ENCODE measurements at places on chromosomes 3 and 15.

- DNase-seq, result peak; percentile 80
Observed at GRCh38 chr3:58490860-58491501, 915 bp upstream of the KCTD6 start.

DNA sequence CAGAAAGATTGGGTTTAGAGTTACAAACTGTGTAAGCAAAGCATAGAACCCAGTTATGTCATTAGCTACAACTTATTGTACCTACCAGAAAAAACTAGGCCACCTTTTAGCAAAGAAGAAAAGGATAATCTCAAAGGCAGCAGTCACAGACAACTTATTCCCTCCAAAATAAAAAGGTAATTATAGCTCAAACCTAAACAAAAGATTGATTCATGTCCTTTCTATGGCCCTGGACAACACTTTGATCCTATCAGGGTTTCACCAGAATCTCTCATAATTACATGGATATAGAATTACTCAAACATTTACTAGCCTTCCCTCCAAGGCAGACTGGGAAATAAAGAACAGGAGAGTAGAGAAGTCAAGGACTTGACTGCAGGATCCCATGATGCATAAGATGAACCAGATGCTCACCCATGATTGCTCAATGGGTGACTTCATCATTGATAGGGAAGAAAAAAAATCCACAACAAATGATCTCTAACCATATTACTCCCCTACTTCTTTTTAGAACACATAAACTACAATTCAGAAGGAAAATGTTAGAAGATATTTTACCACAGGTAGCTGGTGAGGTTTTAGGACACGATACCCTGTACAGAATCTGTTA is 17.4 kb downstream of the DET1 start:
- DNase-seq, result no peak

DNA sequence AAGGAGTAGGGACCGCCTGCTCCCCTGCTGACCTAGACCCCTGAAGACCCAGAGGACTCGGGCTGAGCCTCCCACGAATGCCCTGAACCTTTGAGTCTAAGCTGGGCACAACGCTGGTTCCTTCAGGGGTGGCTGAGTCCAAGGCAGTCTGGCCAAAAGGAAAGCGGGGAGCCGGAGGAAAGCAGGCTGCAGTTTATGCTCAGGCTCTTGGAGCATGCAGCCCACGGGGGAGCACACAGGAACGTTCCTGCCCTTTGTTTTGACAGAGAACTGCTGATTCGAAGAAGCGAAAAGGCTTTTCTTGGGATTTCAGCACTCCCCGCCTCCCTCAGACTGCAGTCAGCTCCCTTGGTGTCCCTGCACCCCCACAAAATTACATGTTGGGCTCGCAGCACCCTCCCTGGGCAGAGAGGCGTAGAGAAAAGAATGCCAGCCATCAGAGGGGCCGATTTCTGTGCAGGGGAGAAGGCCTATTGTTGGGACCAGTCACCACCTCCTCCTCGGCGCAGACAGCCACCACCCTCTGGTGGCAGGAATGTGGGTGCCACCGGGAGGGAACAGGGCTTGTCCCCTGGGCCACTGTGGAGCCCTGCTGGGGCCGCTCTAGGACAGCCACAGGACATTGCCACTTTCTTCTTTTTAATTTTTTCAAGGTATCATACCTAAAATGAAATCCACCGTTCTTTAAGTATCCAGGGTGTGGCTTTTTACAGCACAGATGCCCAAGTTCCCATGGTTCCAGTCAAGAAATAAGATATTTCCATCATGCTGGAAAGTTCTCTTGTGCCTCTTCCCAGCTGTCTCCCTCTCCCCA is 72.2 kb downstream of the SMAD6 start:
- peak; percentile 94 for DNase-seq

GRCh38 chr15:68989541-68990230 is 24.8 kb upstream of the NOX5 start:
- peak; percentile 38 for DNase-seq

DNA sequence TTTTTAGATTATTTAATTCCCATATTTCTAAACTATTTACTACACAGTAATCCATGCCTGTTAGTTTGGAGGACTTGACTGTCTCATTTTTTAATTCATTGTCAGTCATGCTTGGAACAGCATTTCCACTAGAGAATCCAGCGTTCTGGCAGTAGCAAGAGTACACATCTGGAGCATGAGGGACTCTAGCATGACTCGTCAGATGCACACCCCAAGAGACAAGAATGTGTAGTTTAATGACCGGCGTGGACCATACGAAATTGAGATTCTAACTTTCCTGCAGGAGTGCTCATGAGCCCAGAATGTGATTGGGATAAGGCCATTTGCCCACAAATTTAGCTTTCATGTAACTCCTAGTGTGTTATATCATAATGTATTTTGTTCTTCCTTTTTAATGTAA is 48.9 kb downstream of the ASB7 start:
- no peak for DNase-seq

DNA sequence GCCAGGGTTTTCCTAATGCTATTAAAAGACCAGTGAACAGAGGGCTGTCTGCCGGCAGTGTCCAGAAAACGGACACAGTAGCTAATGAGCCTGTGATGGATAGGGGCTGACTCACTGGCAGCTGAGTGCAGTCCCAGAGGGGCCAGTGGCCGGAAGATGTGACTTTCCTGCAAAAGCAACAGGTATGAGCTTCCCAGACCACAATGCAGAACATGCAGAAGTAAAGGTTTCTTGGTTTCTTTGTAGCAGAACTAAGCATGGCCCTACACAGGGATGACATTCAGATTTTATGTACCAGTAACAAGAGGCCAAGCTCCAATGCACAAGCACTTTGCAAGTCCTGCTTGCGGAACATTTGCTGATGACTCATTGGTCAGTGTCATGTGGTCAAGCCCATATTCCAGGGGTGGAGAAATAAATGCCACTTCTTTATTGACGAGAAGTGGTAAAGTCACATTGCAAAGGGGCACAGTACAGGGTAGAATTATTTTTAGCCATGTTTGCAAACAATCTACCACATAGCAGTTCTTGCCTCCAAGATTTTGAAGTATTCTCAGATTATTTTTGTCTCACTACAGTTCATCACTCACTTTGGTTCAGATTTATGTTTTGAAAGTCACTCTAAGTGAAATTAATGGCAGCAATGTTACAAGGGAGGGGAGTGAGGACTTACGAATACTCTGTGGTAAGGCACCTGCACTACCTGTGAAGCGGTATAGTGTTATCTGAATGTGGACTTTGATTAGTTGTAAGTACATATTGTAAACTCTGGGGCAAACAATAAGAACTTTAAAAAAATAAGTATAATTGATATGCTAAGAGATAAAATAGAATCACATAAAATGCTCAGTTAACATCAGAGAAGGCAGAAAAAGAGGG is 263.3 kb downstream of the ABHD5 start:
- DNase-seq, result no peak

GRCh38 chr3:66484106-66484844 is 16.5 kb downstream of the LRIG1 start:
- no peak for DNase-seq

DNA sequence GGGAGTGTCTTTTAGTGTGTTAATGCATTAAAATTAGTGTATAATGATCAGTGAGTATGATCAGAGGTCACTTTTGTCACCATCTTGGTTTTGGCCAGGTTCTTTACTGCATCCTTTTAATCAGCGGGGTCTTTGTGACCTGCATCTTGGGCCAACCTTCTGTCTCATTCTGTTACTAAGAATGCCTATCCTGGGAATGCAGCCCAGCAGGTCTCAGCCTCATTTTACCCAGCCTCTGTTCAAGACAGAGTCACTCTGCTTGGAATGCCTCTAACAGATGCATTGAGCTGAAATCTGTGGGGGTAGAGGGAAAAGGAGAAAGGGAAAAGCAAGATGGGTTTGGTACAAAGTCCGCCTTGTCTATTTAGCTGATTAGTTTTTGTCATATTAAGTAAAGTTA is 5.3 kb upstream of the BLOC1S6 start:
- no peak for DNase-seq

- no peak for DNase-seq
Observed at GRCh38 chr15:30954674-30955073, 36.8 kb downstream of the MTMR10 start.

- DNase-seq, result no peak
Observed at GRCh38 chr3:25747033-25747432, 36.2 kb downstream of the NGLY1 start.

- DNase-seq, result no peak
Observed at GRCh38 chr3:71356265-71356664, 227.3 kb downstream of the FOXP1 start.

DNA sequence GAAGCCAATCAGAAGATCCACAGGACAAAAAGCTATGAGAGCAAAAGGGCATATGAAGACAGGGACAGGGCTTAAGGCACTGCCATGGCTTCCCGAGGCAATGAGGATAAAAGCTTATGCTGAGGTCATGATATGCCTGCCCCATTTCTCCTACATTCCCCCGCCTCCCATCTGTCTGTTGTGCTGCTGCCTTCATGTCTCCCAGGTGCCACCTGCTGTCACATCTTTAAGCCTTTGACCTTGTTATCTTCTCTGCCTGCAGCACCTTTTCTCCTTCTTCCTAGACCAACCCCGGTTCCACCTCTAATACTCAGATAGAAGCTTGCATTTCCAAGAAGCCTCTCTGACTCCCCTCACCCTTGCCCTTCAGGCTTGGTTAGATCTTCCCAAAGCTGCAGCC is 213.8 kb downstream of the ARRDC4 start:
- no peak for DNase-seq

GRCh38 chr15:35755237-35755802 is 209.4 kb upstream of the DPH6 start:
- DNase-seq, result no peak

DNA sequence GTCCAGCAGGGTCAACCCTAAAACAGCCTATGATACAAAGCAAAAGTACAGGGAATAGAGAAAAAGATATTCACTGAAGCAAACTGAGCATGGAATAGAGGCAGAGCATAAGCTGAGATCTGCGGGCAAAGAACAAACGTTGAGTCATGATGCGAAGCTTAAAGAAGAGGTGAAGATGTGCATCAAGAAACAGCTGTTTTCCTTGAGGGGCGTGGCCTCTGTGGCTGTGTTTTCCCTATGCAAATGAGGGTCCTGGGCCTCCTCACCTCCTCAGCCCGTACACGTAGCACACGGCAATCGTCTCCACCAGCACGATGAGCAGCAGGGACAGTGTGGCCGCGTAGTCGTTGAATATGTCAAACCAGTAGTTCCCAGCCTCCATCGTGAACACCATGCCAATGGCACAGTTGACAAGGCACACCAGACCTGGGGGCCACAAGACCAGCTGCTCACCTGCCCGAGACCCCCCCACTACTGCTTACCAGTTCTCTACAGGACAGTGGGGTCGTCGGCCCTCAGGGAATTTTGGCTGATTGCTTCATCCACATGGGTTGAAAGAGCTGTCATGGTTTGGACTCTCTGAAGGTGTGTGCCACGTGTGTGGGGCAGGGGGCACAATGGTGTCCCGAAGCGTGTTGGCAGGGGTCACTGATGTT is 33.6 kb downstream of the SLC6A20 start:
- DNase-seq, result no peak

- DNase-seq, result no peak
Observed at GRCh38 chr3:175729466-175729865, 870.3 kb downstream of the NAALADL2 start.

GRCh38 chr15:44157679-44158078 is 37.4 kb downstream of the FRMD5 start:
- no peak for DNase-seq

DNA sequence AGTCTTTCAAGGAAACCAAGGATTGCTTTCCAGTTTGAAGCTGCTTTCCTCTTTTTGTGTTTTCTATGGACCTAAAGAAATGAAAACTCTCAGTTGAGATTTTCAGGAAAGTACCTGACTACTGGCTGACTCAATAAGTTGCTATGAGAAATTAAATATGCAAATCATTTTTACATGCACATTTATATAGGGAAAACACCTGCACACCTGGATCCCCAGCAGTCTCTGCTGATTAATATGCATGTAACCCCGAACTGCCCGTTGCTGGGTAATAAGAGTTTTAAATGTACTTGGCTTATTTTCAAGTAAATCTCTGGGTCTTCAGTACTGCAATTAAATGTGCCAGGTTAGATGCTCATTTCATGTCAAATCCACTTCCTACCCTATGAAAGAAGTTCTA is 77.2 kb downstream of the KBTBD8 start:
- DNase-seq, result no peak

- DNase-seq, result no peak
Observed at GRCh38 chr3:58696093-58696492, 29.5 kb upstream of the FAM3D start.

- no peak for DNase-seq
Observed at GRCh38 chr15:69098771-69099170, 61.7 kb upstream of the GLCE start.

- no peak for DNase-seq
Observed at GRCh38 chr15:71060983-71061382, 54.3 kb upstream of the THSD4 start.

DNA sequence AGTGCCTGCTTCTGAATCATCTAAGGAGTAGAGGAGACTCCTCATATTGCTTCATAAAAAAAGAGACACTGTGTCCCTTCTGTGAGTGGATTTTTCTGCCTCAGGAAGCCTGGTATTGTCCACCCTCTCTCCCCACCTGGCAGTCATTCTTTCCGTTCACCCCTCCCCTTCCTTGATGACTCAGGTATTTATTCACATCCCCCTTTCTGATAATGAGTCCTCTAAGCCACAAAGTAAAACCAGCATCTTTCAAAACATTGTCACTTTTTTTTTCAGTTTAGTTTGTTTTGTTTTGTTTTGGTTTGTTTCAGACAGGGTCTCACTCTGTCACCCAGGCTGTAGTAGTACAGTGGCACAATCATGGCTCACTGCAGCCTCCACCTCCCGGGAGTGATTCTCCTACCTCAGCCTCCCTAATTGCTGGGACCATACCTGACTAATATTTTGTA is 65.2 kb upstream of the UBE2E1 start:
- DNase-seq, result no peak

DNA sequence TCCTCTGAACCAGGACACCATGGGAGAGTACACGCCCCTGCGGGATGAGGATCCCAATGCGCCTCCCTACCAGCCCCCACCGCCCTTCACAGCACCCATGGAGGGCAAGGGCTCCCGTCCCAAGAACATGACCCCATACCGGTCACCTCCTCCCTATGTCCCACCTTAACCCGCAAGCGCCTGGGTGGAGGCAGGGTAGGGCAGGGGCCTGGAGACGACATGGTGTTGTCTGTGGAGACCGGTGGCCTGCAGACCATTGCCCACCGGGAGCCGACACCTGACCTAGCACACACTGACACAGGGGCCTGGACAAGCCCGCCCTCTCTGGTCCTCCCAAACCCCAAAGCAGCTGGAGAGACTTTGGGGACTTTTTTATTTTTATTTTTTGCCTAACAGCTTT is 21.2 kb upstream of the BSN start:
- no peak for DNase-seq

GRCh38 chr3:115361806-115362205 is 214.7 kb upstream of the ZBTB20 start:
- DNase-seq, result no peak

DNA sequence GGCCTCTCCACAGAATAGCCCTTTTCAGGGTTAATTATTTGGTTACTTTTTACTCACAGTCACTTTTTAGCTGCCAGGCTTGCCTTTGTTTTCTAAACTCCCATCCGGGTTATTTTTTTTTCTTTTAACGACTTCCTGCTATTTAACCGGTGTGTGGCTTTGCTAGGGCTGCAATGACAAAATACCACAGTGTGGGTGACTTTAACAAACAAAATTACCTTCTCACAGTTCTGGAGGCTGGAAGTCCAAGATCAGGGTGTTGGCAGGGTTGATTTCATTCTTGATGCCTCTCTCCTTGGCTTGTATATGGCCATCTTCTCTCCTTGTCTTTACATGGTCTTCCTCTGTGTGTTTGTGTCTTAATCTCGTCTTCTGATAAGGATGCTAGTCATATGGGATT is 91.5 kb downstream of the IL1RAP start:
- DNase-seq, result no peak

Data from coronary artery (tissue), 2 donors.